IPS DF 19.7 (cell line): ENCODE measurements at places on chromosomes 1 and 21.

GRCh38 chr1:198444792-198445191 lies 95.7 kb downstream of the ATP6V1G3 start:
- no peak for DNase-seq

DNA sequence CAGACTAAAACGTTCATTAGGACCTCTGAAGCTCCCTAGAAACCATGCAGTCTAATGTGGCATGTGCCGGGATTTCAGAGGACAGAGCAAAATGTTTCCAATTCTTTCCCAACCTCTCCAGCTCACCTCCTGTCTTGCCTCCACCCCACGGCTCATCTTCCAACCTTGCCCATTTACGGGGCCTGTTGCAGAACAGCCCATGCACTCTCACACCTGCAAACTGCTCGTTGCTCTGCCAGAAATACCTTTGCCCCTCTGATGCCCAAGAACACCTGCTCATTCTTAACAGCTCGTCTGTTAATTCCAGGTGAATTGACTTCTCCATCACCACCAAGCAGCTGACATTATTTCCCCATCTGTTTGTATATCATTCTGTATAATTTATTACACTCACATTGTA lies 53.9 kb upstream of the LBR start:
- no peak for DNase-seq

- DNase-seq = no peak
These were observed 3.4 kb downstream of the PTTG1IP start for GRCh38 chr21:44869781-44870747.

DNA sequence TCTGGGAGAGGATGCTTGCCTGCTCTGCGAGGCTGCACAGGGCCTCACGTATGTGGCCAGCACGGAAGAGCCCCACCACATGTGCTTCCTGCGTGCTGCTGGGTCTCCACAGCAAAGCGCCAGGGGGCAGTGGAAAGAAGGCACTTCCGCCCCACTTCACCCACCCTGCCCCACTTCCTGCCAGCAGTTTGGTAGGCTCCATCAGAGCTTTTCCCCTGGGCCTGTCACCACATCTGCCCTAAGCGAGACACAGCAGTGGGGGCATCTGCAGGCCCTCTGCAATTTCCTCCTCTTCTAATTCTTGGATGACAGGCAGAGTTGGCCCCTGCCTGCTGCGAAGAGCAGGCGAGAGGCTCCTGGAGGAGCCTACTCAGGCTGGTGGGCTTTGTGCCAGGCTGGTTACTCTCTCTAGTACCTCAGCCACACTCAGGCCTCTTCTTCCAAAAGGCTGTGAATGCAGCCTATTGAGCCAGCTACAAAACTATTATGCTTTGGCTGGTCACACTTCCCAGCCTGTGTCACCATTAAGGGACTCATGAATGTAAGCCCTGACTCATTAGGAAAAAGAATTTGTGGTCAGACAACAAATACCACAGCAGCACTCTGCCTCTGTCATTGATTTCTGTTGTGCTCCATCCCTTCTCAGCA lies 25.0 kb downstream of the CD244 start:
- no peak for DNase-seq

DNA sequence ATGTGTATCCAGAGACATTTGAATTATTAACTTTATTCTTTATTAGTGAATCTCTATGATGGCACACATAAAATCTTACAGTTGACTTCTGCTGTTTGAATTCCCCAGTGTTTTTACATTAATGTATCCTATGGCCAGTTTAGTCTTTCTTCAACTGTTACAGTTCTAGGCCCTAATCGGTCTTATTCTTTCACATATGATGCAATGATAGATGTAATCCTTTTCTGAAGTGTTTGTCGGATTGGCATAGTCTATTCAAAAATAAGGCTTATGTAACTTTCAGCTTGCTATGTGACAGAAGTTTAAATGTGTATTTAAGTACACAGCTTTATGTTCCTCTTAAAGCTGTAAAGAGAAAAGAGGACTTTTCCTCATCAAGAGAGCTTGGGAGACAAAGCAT lies 26.4 kb upstream of the KIAA1614 start:
- no peak for DNase-seq

- DNase-seq = no peak
These were observed 16.4 kb downstream of the RSPH1 start for GRCh38 chr21:42479582-42479981.

- no peak for DNase-seq
These were observed 695.1 kb downstream of the MATN1 start for GRCh38 chr1:30028283-30028682.

- DNase-seq = no peak
These were observed 6.2 kb upstream of the MIXL1 start for GRCh38 chr1:226217273-226217672.

DNA sequence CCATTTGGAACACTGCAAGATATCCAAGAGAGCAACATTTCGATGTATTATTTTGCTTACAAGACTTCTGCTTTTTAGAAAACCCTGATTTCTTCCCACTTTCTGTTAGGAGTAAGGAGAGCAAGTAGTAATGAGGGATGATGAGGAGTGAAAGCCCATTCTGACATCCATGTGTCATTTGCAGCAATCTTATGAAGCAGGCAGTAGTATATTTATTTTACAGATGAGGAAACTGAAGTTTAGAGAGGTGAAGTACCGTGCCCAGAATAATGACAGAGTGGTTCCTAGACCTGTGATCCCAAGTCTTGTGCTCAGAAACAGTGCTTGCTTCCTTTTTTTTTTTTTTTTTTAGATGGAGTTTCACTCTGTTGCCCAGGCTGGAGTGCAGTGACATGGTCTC lies 7.1 kb upstream of the ZSCAN20 start:
- DNase-seq = no peak

- DNase-seq = no peak
These were observed 26.2 kb upstream of the PADI4 start for GRCh38 chr1:17281775-17282181.

DNA sequence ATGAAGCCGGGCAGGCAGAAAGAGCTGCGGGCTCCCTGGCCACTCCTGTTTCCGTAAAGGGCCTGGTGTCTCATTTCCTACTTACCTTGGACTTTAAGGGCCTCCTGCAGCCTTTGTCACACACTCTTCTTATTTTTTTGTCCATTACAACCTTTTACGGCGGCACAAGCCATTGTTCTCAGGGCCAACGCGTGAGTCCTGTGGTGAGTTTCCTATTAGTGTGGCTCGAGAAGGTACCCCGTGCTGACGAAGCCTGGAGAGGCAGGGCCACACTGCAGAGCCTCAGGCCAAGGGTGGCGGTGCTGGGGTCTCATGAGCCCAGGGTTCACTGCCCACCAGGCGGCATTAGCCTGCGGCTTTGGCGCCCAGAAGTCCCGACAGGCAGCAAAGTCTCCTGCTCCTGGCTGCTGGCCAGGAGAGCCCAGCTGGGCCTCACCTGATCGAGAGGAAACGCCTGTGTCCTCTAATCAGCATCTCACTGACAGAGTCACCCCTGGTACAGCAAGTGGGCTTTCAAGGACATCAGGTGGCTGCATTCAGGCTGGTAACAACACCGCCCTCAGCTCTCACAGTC lies 62.0 kb downstream of the SIK1 start:
- no peak for DNase-seq

- no peak for DNase-seq
These were observed 14.1 kb downstream of the DDAH1 start for GRCh38 chr1:85450832-85451231.

GRCh38 chr1:26034504-26035202 lies 11.3 kb downstream of the SLC30A2 start:
- DNase-seq = no peak

DNA sequence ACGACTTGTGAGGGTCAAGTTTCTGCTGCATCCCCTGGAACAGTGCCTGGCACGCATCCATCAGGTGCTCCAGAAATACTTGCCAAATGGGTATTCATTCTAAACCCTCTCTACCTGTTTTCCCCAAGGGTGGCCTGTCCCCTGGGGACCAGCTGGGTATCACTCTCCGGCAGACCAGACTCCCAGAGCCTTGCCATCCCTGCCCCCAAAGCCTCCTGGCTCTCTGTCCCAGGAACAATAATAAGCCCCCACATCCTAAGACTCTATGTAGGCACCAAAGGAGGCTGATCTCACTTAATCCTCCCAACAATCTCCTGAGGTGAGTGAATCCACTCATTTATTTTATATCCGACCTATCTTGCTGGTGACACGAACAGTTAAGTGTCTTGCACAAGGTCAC lies 96.7 kb downstream of the MRPL37 start:
- DNase-seq = no peak

DNA sequence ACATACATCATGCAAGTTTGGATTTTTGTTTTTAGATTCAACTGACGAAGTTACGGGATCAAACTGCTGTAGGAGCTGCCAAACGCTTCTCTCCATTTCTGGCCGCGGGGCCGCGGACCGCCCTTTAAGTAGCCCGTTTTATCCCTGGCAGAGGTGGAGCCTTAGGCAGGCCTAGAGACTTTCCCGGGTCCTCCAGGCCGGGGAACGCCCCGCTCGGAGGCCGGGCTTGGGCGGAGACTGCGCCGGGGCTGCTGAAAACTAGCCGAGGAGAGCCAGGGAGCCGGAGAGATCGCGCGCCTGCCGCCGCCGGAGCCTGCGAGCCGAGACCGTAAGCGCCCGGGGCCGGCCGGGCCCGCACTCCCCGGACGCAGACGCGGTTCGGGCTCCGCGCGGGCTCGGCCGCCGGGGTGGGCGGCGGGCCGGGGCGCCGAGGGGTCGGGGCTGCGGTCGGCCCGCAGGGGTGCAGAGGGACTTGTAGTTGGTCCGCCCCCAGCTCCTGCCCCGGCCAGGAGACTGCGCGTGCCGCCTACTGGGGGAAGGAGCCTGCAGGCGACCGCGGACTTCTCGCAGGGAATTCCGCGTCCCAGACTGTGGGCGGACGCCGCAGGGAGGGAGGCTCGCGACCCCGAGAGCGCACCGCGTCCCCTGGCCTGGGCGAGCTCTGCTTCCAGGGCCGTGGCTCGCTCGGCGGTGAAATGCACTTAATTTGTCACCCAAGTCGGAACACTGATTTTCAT lies at the start of gene EPHX1:
Gene EPHX1 (plus strand): TSS at position 283 of the 737 bp plus-strand sequence. CDS start 18,606 bp downstream, outside the sequence.
- DNase-seq = no peak

GRCh38 chr1:224289396-224289795 lies 40.6 kb downstream of the NVL start:
- DNase-seq = no peak

GRCh38 chr1:40519517-40519916 lies 10.9 kb downstream of the EXO5 start:
- no peak for DNase-seq

DNA sequence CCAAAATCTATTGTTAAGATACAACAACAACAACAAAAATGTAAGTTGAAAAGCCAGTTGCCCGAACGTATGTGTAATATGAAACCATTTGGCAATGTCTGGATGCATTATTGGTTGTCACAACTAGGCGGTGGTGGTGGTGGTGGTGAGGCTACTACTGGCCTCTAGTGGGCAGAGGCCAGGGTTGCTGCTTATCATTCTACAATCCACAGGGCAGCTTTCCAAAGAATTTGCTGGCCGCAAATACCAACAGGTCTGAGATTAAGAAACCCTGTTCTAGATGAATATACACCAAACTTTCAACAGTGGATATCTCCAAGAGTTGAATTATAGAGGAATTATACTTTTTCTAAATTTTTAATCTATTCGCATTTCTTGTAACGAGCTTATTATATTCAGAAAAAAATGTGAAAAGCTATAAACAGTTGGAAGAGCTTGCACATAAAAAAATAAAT lies 26.8 kb upstream of the ZNF697 start:
- no peak for DNase-seq

DNA sequence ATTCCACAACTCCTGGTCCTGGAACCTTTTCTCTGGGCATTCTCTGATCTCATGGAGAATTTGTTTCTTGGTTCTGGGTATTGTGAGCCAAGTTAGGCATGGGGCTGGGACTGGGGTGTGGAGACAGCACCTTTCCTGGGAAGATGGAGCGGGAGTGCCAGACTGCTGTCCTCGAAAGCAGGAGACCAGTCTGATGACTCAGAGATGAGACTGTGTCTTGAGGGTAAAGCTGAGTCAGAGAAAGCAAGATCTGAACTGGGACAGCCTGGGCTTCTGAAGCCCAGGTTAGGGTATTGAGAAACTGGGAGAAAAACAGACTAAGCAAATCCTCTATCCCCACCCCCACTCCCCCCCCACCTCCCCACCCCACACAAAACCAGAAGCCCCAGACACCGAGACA lies 2.2 kb upstream of the KANK4 start:
- no peak for DNase-seq

DNA sequence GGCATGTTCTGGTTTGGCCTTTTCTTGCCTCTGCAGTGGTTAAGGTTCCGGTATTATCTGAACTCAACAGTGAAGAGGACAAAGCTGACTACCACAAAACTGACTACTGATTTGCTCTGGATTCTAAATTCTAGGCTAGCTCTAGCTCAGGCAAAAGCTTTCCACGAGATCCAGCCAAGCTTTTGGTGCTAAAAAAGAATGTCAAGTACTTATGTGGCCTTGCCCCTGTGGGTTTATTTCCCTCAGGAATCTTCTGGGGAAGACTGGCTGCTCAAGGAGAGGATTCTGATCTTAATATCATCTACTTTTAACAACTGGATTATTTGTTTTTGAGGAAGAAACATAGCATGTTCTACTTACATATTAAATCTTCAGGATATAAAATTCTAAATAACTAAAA lies 26.1 kb upstream of the MTMR11 start:
- no peak for DNase-seq

GRCh38 chr21:39644062-39644560 lies 31.4 kb downstream of the B3GALT5 start:
- no peak for DNase-seq

- DNase-seq = no peak
These were observed 35.7 kb upstream of the USP1 start for GRCh38 chr1:62401034-62401760.

GRCh38 chr21:46023555-46023954 lies 42.0 kb downstream of the COL6A1 start:
- DNase-seq = no peak

- DNase-seq = no peak
These were observed 244.4 kb downstream of the AKT3 start for GRCh38 chr1:243605604-243606003.

GRCh38 chr1:154608397-154609270 lies 648 bp upstream of the ADAR start:
- no peak for DNase-seq

GRCh38 chr21:35053356-35054096 lies 4.4 kb upstream of the RUNX1 start:
- DNase-seq = no peak

DNA sequence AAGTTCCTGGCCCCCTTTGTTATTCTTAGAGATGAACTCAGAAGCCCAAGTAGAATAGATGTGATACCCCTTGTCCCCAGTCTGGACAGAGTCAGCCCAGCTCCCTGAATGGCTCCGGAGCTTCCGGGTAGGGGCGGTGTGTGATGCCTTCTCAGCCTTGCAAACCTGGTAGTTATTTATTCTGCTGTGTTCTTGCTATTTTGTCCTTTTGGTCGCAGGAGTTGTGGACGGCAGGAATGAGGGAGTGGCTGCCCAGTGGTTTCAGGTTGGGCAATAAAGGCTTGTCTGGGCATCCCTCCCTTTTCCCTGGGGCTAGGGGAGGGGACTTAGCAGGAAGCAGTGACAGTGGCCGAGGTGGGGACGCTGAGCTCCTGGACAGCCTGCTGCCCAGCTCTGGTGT lies 2.8 kb downstream of the PTPRU start:
- no peak for DNase-seq

GRCh38 chr21:42265231-42265812 lies 46.4 kb downstream of the ABCG1 start:
- no peak for DNase-seq

GRCh38 chr1:199780948-199781670 lies 246.4 kb upstream of the NR5A2 start:
- DNase-seq = no peak
